Stimulated activated CD8-positive, alpha-beta memory T cell treated with anti-CD3 and anti-CD28 coated beads, Interleukin-4, amount 100 ng/mL, for 24 hours (primary cell): ENCODE measurements at places on chromosomes 11 and 22.

DNA sequence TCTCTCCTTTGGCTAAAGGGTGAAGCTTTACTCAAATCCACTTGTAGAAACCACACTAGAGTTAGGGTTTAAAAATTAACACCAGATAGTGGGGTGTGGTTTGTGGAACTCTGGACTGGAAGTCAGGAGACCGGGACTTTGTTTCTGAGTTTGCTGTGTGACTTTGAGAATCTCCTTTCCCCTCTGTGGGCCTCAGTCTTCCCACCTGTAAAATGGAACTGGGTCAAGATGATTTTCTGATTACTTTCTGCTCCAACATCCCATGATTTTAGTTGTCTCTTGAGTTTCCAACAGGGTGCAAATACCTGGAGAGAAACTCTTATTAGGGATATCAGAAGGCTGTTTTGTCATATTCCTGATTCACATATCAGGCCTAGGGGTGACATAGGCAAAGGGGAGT is 301.0 kb downstream of the MIAT start:
- no peak for DNase-seq

GRCh38 chr22:17112491-17113042 is 8.6 kb downstream of the TMEM121B start:
- DNase-seq = no peak

- DNase-seq = no peak
Observed at GRCh38 chr22:50556703-50557102, 6.0 kb downstream of the SYCE3 start.

DNA sequence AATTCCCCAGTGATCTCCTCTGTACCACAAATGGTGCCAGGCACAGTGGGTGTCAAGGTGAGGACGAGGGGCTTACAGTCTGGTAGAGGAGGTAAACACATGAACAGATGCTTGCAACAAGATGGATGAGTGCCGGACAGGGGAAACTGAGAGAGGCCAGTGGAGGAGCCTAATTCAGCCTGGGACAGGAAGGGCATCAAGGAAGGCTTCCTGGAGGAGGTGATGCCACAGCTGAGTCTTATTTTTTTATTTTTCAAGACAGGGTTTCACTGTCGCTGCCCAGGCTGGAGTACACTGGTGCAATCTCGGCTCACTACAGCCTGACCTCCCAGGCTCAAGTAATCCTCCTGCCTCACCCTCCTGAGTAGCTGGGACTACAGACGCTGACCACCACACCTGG is 18.8 kb upstream of the NEFH start:
- DNase-seq = no peak

DNA sequence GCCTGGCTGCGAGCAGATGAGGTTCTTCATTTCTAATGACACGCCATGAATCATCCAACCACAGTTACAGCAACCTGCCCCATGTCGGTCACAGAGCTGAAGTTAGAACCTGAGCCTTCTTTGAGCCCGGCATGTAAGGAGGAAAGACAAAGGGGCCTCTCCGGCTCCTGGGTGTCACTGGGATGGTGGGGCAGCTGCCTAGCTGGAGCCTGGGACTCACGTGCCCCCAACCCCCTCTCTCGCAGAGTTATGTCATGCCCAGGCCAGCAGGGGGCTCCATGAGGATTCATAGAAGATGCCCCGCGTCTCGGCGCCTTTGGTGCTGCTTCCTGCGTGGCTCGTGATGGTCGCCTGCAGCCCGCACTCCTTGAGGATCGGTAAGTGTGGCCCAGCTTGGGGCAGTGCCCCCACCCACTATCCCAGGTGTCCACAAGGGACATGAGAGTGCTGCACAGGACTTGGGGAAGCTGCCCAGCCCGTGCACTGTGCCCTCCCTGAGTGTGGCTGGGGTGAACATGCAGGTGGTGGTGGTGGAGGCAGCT is 148.5 kb downstream of the GRIK4 start:
- DNase-seq = peak; percentile 7

DNA sequence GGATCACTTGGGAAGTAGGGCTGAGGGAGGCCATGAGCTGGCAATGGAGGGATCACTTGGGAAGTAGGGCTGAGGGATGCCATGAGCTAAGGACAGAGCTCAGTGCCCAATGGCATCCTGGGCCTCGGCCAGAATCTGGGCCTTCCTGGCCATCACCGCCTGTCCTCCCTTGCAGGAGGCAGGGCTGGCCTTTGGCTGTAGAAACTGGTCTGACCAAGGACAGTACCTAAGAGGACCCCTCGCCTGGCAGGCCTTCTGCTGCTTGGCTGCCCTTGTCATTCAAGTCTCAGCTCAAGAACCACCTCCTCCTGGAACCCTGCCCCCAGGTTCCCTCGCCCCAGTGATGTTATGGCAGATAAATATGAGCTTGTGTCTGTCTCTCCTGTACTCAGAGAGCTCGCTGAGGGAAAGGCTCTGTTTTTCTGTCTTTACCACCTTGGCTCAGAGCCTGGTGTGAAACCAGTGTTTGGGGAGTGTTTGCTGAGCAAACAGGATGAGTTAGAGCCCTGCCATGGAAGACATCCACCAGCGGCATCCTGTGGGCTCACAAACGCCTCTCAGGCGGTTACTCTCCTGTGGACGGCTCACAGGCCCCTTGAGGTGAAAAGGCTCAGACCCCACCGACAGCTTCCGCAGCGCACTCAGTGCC is 19.3 kb upstream of the RASL10A start:
- DNase-seq = no peak

- peak; percentile 76 for DNase-seq
Observed at GRCh38 chr11:14904745-14905103, 12.7 kb upstream of the CYP2R1 start.

DNA sequence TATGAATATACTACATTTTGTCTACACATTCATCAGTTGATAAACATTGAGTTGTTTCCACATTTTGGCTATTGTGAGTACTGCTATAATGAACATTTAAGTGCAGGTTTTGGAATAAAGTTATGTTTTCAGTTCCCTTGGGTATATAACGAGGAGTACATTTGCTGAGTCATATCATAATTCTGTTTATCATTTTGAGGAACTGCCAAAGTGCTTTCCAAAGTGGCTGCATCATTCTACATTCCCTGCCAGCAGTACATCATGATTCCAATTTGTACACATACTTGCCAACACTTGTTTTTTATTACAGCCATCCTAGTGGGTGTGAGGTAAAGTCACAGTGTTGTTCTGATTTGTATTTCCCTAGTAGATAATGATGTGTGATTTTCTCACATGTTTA is 1458.6 kb upstream of the TENM4 start:
- no peak for DNase-seq

GRCh38 chr11:124123622-124124021 is 8.4 kb downstream of the VWA5A start:
- no peak for DNase-seq

DNA sequence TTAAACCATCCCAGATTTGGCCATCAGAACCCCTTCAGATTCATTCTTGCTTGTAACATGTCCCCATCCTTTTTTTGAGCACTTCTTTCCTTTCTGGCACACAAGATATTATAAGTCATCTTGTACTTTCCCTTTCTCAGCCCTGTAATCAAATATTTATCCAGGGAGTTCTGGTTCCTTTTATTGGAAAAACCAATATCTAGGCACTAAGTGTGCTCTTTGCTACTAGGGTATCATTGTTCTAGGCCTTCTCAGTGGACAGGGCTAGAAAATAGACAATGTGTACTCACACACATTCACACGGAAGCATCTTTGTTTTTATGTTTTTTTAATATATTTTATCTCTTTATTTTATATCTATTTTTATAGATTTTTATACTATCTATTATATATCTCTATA is 47.3 kb downstream of the ARL14EP start:
- no peak for DNase-seq

GRCh38 chr11:61776561-61777075 is 15.8 kb downstream of the TMEM258 start:
- peak; percentile 54 for DNase-seq

- DNase-seq = no peak
Observed at GRCh38 chr11:68036717-68037239, 2.0 kb upstream of the TCIRG1 start.
